ENCODE measurements at places on chromosomes 3 and 15. TPM values are rescaled to one million over a fixed set of nuclear protein-coding genes. Genes with fewer than 3 reads are reported as not detected.

Gene ARHGAP11A
- total RNA-seq: 13.1 TPM

Gene GLDN
- total RNA-seq: 50.7 TPM

Gene SPATA12
- not detected for total RNA-seq

Gene ADAMTS7
- total RNA-seq: 5.1 TPM

Gene IGF1R
- total RNA-seq: 16.7 TPM

Gene WDR82
- total RNA-seq: 63.9 TPM

Gene SLC6A11
- total RNA-seq: not detected

Gene GOLGA8Q
- 0.33 TPM for total RNA-seq

Gene GOLGA8M
- total RNA-seq: 0.26 TPM

Gene VEPH1
- 34.7 TPM for total RNA-seq

Gene GRAMD2A
- total RNA-seq: 0.77 TPM

Gene C3orf20
- not detected for total RNA-seq

Gene DOCK3
- 0.17 TPM for total RNA-seq

Gene SMAD6
- 8.9 TPM for total RNA-seq

Gene STRC
- 0.17 TPM for total RNA-seq

Gene RBP2
- total RNA-seq: not detected

Gene CLDN18
- total RNA-seq: not detected

Gene SHQ1
- 15.9 TPM for total RNA-seq

Gene HTR3E
- not detected for total RNA-seq

Gene CCR8
- not detected for total RNA-seq

Gene DHX30
- 47.1 TPM for total RNA-seq

Gene CNBP
- 262 TPM for total RNA-seq

Gene GALNT15
- total RNA-seq: 37.7 TPM

Gene CHRNA7
- total RNA-seq: 0.26 TPM

Gene STRIT1
- total RNA-seq: not detected
